ENCODE measurements at places on chromosomes 5 and 9. TPM values are rescaled to one million over a fixed set of nuclear protein-coding genes. Genes with fewer than 3 reads are reported as not detected.

The PDE6A gene
- 0.11 TPM for total RNA-seq

The C9 gene
- total RNA-seq = not detected

The FBP2 gene
- not detected for total RNA-seq

The PCDHGB7 gene
- total RNA-seq = 10.2 TPM

Data from heart right ventricle (tissue), 16 donors.